ENCODE measurements at places on chromosomes 11 and 22.

DNA sequence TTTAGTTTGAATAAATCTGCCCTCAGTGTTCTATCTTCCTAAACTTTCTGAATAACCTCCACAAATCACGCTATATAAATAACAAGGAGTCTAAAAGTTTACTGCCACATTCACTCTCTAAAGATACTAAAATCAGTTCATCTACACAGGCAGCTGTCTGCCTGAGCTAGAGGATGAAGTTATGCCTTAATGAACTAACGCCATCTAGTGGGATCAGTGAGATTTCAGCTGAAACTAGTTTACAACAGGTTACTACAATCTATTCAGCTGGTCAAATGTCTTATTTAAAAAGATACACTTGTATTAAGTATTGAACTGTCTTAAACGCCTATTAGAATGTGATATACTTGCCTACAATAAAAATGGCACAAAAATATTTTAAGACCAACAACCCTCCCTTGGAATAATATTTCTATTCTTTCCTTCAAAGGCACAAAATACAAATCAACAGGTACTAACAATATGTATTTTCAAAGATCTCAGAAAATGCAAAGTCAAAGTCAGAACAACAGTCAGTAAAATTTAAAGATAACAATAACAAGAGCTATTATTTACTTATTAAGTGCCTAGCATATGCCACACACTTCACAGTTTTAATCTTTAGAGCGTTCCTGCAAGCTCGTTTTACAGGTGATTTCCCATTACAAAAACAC, 84.1 kb downstream of the LARGE2 start:
- DNase-seq = peak; percentile 67

GRCh38 chr22:42360348-42360747, 71.9 kb downstream of the NFAM1 start:
- DNase-seq = no peak

- no peak for DNase-seq
Measured at GRCh38 chr22:46954781-46955180, 192.3 kb downstream of the TBC1D22A start.

DNA sequence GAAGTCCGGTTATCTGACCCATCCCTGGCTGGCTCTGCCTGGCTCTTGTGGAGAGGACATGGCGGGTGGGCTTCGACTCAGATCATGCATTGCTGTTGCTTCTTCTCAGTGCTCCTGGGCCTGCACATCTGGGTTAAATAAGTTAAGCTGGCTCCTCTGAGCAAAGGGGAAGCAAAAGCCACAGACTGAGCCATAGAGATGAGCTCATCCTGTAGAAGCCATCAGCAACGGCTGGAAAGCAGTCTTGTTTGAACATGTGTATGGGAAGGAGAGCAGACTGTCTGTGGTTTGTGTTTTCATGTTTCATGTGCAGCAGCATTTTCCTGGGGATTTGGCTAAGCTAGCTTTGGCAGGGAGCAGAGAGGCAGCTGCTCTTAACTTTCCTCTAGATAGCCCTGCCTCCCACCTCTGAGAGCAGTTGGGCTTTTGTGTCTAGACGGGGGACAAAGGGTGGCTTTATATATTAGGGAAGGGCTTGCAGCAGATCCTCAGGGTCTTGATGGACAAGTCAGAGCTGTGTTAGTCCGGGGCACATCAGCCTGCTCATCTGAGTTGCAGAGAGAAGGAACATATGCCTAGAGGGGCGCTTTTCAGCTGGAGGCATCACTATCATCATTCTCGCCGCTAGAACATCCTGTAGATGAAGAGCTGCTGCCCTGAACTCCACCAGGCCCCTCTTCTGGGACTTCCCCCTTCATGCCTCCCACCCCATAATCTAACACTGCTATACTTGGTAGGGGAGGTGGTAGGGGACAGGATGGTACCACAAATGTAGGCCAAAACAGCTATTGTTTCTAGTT, 14.9 kb downstream of the DCPS start:
- no peak for DNase-seq

DNA sequence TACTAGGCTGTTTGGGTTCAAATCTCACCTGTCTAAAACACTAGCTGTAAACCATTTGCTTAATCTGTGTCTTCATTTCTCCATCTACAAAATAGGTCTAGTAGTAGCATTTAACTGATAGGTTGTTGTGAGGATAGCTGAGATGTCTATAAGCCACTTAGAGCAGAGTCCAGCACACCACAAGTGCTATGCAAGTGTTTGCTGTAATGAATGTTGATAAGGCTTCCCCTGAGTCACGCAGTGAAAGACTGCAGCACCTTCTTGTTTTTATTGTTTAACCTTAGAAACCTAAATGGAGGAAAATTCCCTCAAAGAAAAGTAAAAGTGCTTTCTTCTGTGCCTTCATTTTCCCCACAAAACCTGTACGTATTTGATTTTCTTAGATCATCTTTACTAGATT, 23.1 kb upstream of the LDHA start:
- no peak for DNase-seq

GRCh38 chr11:68014157-68014946, 4.2 kb downstream of the ALDH3B1 start:
- DNase-seq = peak; percentile 98

DNA sequence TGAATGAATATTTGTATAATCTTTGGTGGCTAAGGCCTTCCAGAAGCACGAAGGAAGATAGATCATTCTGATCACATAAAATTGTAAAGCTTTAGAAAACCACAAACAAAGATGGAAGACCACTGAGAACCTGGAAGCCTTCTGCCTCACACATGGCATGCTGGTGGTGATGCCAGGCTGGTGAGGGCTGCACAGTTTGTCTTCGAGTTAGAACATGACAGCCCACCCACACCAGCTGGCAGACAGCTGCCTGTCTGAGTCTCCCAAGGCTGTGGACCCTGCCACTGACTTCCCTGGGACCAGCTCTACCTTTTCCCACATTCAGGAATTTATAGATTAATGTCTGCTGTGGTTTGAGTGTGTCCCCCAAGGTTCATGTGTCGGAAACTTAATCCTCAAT, 48.8 kb upstream of the B3GAT1 start:
- no peak for DNase-seq

DNA sequence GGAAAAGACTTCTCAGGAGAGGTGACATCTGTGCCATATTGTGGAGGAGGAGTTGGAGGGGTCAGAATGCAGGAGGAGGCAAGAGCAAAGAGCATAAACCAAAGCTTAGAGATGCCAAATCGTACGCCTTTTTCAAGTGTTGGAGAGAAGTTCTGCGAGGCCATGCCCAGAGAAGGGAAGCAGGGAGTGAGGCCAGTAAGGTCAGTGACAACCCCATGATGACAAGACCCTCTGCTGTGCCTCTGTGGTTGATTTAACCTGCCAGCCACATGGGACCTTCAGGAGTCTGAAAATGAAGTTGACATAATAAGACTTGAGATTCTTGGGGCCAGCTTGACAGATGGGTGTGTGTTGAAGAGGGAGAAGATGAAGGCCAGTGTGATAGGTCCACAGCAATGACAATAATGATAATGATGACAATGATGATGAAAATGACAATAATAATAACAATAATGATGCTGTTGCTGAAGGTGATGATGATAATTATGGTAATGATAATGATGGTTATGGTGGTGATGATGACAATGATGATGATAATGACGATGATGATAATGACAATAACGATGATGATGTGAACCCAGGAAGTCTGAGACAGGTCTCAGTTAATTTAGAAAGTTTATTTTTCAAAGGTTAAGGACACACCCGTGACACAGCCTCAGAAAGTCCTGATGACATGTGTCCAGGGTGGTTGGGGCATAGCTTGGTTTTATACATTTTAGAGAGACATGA, 152.6 kb upstream of the B3GAT1 start:
- DNase-seq = no peak

DNA sequence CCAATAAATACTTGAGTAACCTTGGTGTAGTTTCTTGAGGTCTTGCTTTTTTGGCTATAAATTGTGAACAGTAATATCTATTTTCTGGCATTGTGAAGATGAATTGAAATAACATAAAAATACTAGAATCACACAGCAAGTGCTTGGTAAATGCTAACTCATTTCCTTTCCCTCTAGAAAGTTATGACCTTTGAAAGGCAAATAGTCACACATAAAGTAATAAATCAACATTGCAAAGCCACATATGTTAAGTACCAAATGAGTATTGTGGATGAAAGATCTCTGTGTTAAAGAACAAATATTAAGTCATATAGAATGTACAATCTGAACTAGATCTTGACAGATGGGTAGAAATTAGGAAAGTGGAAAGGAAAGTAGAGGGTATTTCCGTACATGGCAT, 559.6 kb upstream of the CCDC90B start:
- DNase-seq = no peak

DNA sequence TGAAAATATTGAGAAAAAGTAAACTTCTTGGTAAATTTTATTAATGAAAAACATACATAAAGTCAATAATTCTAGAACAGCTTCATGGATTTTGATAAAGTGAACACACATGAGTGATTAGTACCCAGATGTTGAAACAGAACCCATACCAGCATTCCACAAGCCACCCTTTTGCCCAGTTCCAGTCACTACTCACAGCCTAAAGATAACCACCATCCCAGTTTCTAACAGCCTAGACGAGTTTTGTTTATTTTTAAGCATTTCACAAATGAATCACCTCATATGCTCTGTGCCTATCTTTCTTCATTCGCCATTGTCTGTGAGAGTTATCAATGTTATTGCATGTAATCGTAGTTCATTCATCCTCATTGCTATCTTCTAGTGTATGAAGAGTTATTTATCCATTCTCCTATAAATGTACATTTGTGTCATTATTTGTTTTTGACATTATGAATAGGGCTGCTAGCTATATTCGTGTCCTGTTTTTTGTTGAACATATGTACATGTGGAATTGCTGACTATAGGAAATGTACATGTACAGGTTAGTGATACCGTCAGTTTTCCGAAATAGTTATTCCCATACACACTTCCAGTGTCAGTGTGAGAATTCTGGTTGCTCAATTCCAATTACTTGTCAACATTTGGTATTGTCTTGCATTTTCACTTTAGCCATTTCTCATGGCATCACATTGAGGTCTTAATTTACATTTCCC, 44.5 kb upstream of the TEAD1 start:
- no peak for DNase-seq

GRCh38 chr11:66071381-66071801, 1.3 kb downstream of the PACS1 start:
- no peak for DNase-seq

- no peak for DNase-seq
Measured at GRCh38 chr11:34458525-34458924, 19.8 kb downstream of the CAT start.

GRCh38 chr11:7143908-7144307, 55.1 kb downstream of the RBMXL2 start:
- DNase-seq = no peak

GRCh38 chr22:38572065-38572464, 2.1 kb upstream of the DMC1 start:
- peak; percentile 54 for DNase-seq

DNA sequence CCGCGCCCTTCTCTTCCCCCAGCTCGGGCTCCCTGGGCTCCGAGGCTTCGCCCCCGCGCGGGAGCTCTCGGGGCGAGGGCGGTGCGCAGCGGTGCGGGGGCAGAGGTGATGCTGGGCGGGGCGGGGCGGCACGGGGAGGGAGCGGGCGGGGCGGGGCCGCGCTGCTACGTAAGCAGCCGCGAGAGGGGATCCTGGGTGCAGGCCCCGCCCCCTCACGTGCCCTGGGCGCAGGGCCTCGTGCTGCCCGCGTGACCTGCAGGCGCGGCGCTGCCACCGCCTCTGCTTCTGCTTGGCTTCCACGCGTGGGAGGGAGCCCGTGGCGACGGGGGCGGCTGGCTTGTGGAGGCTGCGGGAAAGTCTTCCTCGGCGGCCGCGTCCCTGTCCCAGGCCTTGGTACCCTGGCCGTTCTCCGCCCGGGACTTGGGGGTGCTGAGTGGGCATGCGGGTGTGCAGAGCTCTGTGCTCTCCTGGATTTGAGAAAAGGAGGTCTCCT, 132.6 kb upstream of the HSD17B12 start:
- no peak for DNase-seq

DNA sequence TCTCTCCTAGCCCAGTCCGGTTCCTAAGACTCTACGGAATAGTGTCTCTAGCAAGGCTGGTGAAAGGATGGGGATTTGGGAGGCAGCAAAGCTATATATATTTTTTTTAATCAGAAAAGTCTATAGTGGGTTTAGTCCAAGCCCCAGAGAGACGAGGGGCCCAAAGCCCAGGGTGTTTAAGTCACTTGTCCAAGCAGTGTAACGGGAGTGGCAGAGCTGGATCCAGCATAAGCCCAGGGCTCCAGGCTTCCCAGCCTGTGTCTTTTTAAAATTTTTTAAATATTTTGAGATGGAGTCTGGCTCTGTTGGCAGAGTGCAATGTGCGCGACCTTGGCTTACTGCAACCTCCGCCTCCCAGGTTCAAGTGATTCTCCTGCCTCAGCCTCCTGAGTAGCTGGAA, 6.8 kb downstream of the GRIK4 start:
- DNase-seq = no peak
